ENCODE measurements at places on chromosomes 2 and 18. TPM values are rescaled to one million over a fixed set of nuclear protein-coding genes. Genes with fewer than 3 reads are reported as not detected.

DNA sequence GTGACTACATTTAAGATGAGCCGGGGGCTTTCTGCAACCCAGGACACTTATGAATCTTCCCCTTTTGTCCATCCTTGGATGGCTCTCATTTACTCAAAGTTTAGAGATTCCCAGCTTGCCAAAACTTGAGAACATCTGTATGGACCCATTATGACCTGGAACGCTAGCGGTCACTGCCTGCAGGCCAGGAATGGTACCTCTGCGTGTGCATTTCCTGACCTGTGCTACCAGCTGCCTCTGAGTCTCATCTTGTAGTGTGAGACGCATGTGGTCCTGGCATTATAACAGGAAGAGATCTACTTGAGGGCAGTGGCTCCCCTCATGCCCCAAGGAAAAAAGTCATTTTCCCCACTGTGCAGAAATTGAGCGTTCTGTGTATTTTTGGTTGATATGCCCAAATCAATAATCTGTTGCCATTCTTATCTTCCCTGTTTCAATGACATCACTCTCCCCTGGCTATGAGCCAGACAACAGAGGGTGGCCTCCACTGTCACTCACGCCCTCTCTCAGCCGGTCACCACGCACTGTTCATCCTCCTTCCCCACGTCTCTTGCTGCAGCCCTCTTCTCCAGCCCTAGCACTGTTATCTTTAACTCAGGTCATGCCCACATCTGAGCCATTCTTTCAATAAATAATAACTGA is 28.5 kb upstream of the NPAS2 start:
- no peak for DNase-seq
- no peaks in the 10 kb centered on the region for H3K36me3 ChIP-seq
- H3K4me1 ChIP-seq, result peaks cover 8% of the 10 kb centered on the region
- H3K27ac ChIP-seq, result no peak overlapping the region
- no peaks in the 10 kb centered on the region for H3K27me3 ChIP-seq

DNA sequence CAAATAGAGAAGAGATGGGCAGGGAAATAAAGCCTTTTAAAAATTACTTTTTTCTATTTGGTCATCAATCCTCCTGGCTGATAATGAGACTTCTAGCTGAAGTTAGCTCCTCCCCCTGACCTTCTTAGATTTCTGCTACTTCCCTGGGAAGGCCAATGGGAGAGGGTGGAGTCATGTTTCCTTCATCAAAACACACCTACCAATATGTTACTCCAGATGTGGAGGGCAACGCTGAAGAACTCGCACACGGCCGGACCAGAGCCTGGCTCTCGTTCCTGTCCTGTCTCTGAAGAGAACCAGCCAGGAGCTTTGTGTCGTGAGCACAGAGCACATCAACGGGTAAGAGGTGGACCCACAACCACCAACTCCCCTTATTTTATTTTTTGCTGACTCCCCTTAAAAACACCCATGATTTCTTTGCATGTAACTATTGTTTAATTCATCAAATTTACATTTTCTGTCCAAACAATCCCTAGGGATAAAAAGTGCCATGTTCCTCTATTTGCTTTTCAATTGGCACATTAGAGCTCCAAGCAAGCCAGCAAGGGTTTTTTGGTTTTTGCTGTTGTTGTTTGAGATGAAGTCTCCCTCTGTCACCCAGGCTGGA is 94.9 kb downstream of the ADD2 start:
- H3K36me3 ChIP-seq, result no peaks in the 10 kb centered on the region
- H3K27ac ChIP-seq, result no peak overlapping the region
- no peaks in the 10 kb centered on the region for H3K4me1 ChIP-seq
- H3K27me3 ChIP-seq, result no peaks in the 10 kb centered on the region

ACKR3 gene
- total RNA-seq, result 18.3 TPM

DNA sequence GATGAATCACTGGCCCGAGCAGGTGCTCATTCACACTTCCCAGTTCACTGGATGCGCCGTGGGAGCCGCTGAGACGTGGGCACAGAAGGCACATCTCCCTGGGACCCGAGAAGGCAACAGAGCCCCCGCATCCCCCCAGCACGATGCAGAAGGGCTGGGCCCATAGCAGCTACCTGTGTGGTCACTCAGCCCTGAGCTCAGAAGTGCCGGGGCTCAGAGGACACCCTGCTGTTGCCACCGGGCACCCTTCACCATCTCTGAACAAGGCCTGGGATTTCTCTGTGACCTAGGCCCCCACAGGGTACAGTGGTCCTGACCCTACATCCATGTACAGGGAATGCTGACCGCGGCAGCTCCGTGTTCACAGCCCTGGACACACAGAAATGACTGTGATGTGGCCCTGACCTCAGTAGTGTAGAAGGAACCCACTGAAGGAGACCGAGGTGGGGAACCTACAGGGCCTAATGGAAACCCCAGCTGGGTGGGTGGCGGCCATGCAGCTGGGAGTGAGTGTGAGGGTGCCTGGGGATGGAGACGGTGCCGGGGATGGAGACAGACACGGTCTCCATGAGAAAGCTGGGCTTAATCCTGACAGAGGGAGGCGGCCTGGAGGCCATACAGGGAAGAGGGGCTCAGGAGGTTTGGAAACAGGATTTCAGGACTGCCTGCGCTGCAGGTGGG is 111.9 kb upstream of the OTOS start:
- no peak overlapping the region for H3K4me3 ChIP-seq
- no peak for DNase-seq
- no peaks in the 10 kb centered on the region for H3K36me3 ChIP-seq
- no peaks in the 10 kb centered on the region for H3K27me3 ChIP-seq

RGPD3 gene
- total RNA-seq, result 0.05 TPM

DNA sequence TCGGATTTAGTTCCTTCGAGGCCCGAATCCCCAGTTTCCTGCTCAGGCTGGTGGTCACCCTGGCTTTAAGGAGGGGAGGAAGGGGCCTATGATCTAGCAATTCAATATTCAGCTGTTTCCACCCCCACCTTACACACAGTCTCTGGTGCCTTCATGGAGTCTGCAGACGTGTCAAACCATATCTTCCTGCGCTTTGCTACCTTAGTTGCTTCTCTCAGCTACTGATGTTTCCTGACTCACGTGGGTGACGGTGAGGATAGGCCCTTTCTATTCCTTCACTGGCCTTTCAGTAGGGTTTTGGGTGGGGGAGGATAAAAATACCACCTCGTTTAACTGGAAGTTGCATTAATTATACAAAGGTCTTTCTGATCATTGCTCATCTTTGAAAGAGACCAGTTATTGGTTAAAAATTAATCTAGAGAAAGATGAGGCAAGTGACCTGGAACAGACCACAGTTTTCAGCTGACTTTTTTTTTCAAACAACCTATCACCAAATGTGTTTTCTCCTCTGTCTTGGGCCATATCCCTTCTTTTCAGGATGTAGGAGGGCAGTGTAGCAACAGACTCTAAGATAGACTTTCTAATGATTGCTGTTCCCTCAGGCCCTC is 49.7 kb downstream of the SH2D6 start:
- H3K27ac ChIP-seq, result peak overlapping the region; percentile 13
- no peak for DNase-seq
- H3K27me3 ChIP-seq, result no peaks in the 10 kb centered on the region
- no peak overlapping the region for H3K4me3 ChIP-seq
- peaks cover 10% of the 10 kb centered on the region for H3K4me1 ChIP-seq

GRCh38 chr2:132564065-132564464 is 105.9 kb downstream of the LYPD1 start:
- no peak overlapping the region for H3K4me3 ChIP-seq
- no peaks in the 10 kb centered on the region for H3K27me3 ChIP-seq
- H3K4me1 ChIP-seq, result no peaks in the 10 kb centered on the region
- no peak overlapping the region for H3K27ac ChIP-seq
- H3K36me3 ChIP-seq, result no peaks in the 10 kb centered on the region
- DNase-seq, result no peak

DNA sequence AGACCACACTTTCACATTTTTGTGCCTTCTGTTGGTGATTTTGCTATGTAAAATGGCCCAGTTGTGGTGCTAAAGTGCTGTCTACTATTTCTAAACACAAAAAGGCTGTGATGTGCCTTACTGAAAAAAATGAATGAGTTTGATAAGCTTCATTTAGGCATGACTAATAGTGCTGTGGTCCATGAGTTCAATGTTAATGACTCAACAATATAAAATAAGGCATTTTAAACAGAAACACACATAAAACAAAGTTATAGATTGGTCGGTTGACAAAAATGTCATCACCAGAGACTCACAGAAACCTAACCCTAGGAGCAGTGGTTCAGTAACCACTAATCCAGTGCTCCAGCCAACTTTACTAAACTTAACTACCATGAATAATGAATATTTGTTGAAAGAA is 160.0 kb downstream of the DNAH6 start:
- DNase-seq, result no peak
- H3K4me1 ChIP-seq, result no peaks in the 10 kb centered on the region
- H3K27ac ChIP-seq, result no peak overlapping the region

DNA sequence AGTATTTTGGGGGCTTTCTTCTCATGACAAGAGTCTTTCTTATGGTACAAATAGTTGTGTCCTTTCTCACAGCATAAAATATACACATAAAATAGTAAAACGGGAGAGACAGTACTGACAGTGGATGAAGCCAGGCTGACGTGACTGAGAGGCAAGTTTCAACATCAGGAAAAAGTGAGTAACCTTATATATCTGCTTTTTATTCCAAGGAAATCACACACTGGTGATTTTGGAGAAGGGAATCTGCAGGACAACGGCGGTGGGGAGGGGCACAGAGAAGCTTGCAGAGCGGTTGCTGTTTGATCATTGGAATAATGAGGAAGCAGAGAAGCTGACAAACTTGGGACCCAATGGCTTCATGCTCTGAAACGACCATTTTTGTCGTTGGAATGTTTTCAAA is 130.6 kb upstream of the ZNF236 start:
- H3K27ac ChIP-seq, result no peak overlapping the region
- peaks cover 8% of the 10 kb centered on the region for H3K27me3 ChIP-seq
- peaks cover 8% of the 10 kb centered on the region for H3K4me1 ChIP-seq
- H3K4me3 ChIP-seq, result no peak overlapping the region
- H3K36me3 ChIP-seq, result no peaks in the 10 kb centered on the region

- no peaks in the 10 kb centered on the region for H3K27me3 ChIP-seq
- no peak overlapping the region for H3K4me3 ChIP-seq
- H3K36me3 ChIP-seq, result no peaks in the 10 kb centered on the region
- DNase-seq, result no peak
- no peak overlapping the region for H3K27ac ChIP-seq
Observed at GRCh38 chr2:51717312-51717711, 685.4 kb upstream of the NRXN1 start.

SPATA3 gene
- total RNA-seq, result not detected

MSH2 gene
- total RNA-seq, result 11.6 TPM

DNA sequence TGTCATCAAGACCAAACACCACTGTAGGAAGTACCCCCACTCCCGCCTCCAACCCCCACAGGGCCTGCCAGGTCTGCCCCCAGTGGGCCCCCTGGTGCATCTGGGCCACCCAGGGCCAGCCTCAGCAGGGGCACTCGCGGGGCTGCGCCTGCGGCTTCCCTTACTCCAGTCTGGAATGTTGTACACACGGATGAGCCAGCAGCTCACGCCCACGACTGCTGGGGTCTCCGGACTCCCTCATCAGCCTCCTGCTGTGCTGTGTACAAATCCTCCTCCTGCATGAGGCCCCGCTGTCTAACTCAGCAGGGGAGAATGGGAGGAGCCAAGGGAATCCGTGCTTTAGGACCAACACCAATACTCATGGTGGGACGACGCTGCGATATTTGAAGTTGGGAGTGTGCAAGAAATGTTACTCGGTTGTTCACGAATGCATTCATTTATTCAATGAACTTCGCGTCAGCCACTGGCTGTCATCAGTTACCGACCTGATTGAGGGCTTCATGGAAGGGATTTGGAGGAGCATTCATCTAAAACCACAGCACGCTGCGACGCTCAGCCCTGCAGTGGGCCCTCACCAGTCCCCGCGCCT is 654 bp upstream of the ASB1 start:
- peak overlapping the region; percentile 92 for H3K27ac ChIP-seq
- H3K36me3 ChIP-seq, result no peaks in the 10 kb centered on the region
- peak overlapping the region; percentile 68 for H3K4me3 ChIP-seq
- H3K27me3 ChIP-seq, result peaks cover 8% of the 10 kb centered on the region
- peaks cover 42% of the 10 kb centered on the region for H3K4me1 ChIP-seq

DNA sequence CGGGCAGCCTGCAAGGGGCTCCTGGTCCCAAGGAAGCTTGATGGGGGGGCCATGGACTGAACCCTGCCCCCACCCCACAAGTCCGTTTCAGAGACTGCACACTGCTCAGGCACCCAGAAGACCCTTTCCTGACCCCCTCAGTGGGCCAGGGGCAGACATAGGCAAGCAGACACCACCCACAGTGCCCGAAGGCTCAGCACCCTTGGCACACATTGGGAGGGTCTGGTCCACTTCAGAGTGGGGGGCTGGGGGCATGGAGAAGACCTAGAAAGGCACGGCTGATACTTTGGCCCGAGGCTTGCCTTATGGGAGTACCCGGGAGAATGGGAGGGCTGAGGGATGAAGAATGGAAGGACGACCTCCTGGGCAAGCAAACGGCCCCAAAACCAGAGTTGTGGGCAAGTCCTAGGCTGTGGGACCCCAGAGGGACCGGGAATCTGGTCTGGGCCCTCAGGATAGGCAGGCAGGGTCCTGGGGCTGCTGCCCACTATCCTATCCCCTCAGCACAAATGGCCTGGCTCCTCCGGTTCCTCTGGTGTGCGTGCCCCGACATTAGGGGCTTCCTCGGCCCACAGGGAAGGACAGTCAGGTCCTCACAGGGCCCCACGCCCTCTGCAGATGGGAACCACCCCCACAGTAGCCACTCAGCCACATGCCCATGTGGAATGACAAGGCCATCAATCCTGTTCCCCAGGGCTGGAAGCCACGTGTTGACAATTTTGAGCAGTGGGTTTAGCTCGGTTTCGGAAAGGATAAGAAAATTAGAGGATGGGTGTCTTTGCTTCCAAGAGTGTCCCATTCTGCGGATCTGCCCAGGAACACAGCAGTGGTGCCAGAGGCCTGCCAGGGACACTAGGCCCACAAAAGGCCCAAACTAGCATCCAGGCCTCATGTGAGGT is 15.0 kb upstream of the GPC1 start:
- H3K4me3 ChIP-seq, result no peak overlapping the region
- H3K27ac ChIP-seq, result no peak overlapping the region
- peak; percentile 4 for DNase-seq
- no peaks in the 10 kb centered on the region for H3K27me3 ChIP-seq
- H3K36me3 ChIP-seq, result no peaks in the 10 kb centered on the region
- H3K4me1 ChIP-seq, result no peaks in the 10 kb centered on the region

GRCh38 chr2:133884739-133885381 is 316.6 kb upstream of the NCKAP5 start:
- peaks cover 12% of the 10 kb centered on the region for H3K4me1 ChIP-seq
- DNase-seq, result no peak
- H3K27ac ChIP-seq, result no peak overlapping the region
- H3K36me3 ChIP-seq, result no peaks in the 10 kb centered on the region
- no peaks in the 10 kb centered on the region for H3K27me3 ChIP-seq
- no peak overlapping the region for H3K4me3 ChIP-seq

DNA sequence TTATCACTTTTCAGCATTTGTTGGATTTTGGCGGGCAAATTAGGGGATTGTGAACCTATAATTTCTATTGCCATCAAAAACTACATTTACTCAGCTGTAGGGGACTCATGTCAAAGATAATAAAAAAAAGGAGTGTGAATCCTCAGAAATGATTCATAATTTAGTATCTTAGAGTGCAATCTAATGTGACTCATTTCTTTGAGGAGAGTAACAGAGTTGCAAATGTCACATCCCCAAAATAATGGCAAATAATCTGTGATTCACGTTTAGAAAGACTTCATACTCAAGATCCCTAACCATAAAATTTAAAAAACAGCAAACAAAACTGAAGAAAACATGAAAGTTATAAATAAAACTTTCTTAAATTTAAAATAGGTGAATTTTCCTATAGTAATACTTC is 373.0 kb downstream of the CDH2 start:
- no peak for DNase-seq
- H3K4me1 ChIP-seq, result no peaks in the 10 kb centered on the region
- H3K36me3 ChIP-seq, result no peaks in the 10 kb centered on the region

EFR3B gene
- 8.0 TPM for total RNA-seq
